ENCODE measurements at places on chromosomes 11 and 22.

GRCh38 chr11:122215244-122215992 lies 99.4 kb upstream of the BLID start:
- no peak for DNase-seq

DNA sequence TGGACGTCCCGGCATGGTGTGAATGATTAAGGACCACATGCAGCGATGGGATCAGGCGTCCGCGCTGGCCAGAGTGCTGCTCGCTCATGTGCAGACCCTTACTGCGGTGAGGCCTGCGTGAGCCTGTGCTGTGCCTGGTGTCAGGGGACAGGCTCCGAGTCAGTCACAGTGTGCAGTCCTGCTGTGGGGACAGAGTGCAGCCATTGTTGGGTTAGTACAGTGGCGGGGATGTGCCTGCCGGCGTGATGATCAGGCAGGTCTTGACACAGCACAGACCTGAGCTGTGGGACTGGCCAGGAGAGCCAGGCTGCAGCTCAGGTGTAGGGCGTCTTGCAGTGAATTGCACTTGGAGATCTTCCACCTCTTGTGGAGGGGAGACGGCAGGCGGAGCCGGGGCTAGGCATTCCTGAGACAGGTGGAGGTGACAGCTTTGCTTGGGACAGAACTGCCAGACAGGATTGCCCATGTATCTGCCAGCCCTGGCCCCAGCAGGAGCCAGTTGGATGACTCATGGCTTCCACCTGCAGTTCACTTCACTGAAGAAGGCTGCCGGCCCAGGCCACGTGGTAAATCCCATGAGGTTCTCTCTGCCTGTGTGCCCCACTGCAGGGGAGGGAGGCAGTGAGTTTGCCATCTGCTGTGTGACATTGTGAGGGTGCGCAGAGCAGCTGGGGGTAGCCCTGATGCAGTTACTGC lies 17.3 kb downstream of the TRMU start:
- no peak for DNase-seq

DNA sequence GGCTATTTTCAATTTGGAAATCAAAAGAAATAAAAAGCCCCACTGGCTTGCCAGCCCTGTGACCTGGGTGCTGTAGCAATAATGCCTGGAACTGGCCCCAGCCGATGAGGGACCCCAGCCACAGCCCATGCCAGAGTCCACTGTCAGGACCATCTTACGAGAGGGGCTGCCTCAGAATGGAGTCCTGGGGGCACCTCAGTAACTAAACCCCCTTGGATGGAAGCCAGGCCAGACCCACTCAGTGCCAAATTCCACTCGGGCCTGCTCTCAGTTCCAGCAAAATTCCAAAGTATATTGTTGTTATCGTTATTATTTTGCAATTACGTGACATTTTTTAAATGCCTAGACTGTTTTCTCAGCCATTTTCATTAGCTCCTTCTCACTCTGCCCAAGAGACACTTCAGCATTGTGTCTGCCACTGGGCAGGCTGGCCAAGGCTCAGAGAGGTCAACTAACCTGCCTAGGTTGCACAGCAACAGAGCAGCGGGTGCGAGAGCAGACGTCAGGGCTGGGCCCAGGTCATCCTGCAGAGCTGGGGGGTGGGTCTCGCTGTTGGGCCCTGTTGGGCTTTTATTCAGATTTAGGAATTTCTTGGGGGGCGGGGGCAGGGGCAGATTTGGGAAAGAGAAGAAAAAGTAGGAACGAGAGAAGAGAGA lies 19.5 kb downstream of the CDKN1C start:
- no peak for DNase-seq

DNA sequence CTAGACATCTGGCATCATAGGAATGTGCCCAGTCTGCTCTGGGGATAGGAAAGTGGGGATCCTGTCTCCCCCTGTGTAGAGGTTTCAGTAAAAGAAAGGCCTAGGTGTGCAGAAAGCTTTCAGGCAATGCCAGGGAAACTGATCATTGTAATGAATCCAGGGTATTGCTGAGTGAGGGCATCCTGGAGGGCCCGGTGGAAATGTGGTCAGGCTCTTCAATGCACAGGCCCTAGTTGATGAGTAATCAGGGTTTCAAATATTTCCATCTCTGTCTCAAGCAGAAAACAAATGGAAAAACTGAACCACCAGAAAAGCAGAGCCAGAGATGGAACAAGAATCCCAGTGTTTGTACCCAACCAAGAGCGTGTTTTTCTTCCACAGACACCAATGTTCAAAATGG lies 2.0 kb downstream of the CD3E start:
- DNase-seq: no peak

DNA sequence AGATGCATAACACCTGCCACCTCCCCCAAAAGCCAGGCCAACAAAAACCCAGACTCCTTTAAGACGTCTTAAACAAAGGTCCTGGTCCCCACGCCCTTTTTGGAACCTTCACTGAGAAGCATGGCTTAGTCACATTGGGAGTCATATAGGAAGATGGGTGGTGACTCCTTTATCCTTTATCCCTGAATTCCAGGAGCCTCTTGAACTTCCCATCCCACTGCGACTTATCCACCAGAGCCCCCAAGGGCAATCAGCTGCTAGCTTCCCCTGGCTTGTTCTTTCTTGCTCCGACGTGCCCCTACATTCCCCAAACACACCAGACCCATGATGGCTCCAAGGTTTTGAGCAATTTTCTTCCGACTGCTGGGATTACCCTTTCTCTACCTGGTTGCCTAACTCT lies 567.0 kb upstream of the CADM1 start:
- DNase-seq: no peak

DNA sequence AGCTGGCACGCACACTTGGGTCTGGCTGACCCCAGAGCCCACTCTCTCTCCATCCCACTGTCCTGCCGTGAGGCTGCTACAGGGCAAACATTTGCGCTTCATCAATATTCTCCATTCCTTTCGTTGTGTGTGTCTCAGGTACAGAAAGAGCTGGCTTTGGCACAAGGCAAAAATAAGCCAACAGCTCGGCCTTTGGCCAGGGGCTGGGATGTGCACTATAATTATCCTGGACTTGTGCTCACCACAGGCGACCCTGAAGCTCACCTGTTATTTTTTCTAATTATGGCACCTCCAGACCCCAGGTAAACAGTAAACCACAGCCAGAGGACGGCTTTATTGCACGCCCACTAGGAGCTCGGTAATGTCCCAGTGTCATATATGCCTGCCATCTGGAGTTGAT lies 10.9 kb downstream of the ZMAT5 start:
- DNase-seq: no peak

DNA sequence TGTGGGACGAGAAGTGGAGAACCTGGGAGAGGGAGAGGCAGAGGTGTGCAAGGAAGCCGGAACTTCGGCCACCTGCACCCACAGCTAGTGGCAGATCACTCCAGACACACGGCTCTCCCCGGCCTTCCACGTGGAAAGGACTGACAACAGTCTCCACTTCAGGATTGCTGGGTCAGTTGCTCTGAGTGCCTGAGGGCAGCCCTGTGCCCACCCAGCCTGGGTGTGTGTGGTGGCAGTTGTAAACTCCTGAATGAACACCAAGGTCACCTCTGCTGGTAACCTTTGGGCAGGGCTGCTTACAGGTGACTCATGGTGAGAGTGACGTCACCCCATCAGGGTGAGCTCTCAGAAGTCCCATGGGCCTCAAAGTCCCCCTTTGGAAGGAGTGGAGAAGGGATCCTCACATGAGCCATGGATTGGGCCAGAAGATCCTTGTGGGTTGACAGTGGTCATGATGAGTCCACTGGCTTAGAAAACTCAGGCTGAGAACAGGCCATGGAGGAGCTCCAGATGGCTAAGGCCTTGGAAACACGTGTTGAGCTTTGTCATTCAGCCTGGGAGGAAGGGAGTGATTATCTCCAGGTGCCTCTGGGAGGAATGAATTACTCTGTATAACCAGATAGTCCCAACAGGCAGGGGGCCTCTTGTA lies 71.3 kb downstream of the BCR start:
- DNase-seq: no peak

DNA sequence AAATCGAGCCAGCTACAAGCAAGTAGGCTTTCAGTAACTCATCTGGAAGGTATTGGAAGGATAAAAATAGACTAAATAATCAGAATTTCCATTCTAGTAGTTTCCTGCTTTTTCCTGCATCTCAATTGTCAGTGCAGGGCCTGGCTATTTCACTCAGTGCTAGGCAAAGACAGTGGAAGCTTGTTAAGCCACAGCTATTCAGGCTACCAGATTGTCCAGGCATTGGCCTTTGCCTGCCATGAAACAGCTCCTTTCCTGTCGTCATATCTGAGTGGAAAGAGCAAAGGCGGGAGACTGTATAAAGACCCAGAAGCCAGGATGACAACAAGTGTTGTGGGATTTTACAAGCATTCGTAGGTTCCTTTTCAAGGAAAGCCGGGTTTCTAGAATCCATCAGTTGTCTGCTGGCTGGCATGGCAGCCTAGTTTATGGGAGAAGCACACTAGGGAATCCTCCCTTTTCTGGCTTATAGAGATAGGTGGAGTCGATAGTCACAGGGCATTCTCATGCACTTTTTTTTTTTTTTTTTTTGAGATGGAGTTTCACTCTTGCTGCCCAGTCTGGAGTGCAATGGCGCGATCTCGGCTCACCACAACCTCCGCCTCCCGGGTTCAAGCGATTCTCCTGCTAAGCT lies 2.0 kb upstream of the TNRC6B start:
- DNase-seq: no peak

DNA sequence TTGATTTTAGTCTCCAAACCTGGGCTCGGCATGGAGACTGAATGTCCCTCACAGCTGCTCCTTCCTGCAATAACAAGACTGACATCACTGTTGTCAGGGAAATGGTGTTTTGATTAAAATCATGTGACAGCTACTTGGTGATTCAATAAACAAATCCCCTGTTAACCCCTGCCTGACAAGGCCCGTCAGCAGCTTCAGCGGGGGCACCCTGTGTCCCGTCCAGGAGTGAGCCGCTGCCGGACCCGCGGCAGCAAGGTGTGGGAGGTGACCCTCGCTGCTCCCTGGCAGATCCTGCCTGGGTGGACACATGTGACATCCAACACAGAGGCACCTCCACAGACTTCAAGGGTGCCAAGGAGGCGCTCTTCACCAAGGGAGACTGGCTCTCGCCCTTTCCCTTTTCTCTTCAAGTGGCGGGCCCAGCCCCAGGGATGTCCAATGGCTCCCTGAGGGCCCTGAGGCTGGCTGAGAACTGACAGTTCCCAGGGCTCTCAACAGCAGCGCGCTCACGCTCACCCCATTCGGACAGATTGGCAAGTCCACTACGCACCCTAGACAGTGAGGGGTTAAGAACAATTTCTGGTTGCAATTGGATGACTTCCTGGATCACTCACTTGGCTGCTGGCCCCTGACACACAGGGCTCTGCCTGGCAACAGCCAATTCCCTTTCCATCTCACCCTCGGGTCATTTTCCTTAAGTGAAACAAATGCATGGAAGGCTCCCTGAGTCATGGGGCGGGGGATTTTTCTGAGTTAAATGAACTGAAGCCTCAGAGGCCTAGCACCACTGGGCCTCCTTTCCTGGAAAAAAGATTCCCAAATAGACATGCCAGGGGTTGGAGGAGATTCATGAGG lies 30.7 kb downstream of the PPP2R1B start:
- DNase-seq: no peak
